ENCODE measurements at places on chromosomes 12 and 14.

DNA sequence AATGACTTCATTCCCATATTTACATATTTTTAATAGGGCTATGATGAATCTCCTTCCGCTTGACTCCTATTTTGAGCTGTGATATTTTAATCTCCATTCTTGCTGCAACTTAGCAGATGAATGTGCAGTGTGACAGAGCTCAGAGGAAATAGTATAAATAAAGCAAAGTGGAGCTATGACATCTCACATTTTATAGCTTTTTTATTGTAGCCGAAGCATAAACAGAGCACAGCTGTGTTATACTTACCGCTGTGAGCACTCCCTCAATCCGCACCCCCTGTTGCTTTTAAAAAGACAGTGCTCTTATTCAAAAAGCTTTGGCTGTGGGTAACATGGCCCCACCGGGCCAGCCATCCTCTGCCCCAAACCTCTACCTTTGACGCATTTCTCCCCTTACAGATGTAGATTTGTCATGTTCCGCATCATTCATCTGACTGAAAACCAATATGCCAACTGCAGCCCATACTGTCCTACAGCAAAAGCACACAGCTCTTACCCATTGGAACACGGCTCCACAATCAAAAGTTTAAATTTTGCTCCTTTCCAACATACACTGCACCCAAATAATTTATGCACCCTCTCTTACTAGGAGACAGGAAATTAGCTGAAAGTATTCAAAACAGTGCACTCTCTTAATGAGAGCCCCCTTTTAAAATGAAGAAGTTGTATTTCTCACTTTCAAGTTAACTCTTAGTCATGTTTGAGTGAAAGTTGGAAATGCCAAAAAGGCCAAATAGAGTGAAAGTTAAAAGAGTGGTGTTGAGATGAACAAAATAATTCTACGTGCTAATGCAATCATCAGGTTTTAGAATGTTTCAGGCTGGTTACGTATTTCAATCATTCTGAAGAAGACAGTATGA, 429.3 kb upstream of the SOX5 start:
- H3K36me3 ChIP-seq: 0 out of 2 replicates have a peak, but pooled peaks cover 5% of the 10 kb centered on the region
- DNase-seq: no peak
- peaks cover 49% of the 10 kb centered on the region for H3K4me1 ChIP-seq
- peak overlapping the region; percentile 85 for H3K27ac ChIP-seq
- H3K27me3 ChIP-seq: no peaks in the 10 kb centered on the region
- peak overlapping the region; percentile 12 for H3K4me3 ChIP-seq

- no peak overlapping the region for H3K27ac ChIP-seq
- H3K4me1 ChIP-seq: peaks cover 6% of the 10 kb centered on the region
- H3K36me3 ChIP-seq: peaks cover 7% of the 10 kb centered on the region
- H3K4me3 ChIP-seq: no peak overlapping the region
Measured at GRCh38 chr12:75784591-75784990, 247.0 kb downstream of the PHLDA1 start.

DNA sequence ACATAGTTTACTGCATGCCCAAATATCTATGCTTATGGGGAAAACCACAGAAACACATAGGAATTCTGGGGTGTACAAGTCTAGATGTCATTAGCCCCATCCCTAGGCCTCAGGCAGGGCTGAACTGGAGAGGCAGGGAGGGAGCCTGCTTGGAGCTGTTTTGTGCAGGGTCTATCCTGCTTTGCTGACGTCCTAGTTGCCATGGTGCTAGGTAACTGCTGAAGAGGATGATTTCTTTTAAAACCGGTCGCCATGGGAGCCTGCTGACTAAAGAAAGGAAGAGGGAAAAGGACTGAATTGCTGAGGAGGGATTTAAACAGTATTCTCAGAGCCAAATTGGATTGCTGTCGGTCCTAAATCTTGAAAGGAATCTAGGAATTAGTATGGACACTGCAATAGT, 10.7 kb downstream of the GPR19 start:
- H3K4me3 ChIP-seq: peak overlapping the region; percentile 30
- DNase-seq: peak; percentile 53
- H3K27me3 ChIP-seq: peaks cover 21% of the 10 kb centered on the region
- no peaks in the 10 kb centered on the region for H3K36me3 ChIP-seq
- peaks cover 34% of the 10 kb centered on the region for H3K4me1 ChIP-seq
- H3K27ac ChIP-seq: peak overlapping the region; percentile 91

- peak overlapping the region; percentile 98 for H3K27ac ChIP-seq
- peaks cover 32% of the 10 kb centered on the region for H3K4me1 ChIP-seq
- DNase-seq: no peak
- H3K36me3 ChIP-seq: peaks cover 11% of the 10 kb centered on the region
- peak overlapping the region; percentile 43 for H3K4me3 ChIP-seq
Measured at GRCh38 chr14:24093207-24093900, 757 bp upstream of the PCK2 start.

GRCh38 chr14:103056322-103057027, 874 bp downstream of the CDC42BPB start:
- H3K27me3 ChIP-seq: no peaks in the 10 kb centered on the region
- H3K36me3 ChIP-seq: no peaks in the 10 kb centered on the region
- peaks cover 29% of the 10 kb centered on the region for H3K4me1 ChIP-seq
- peak overlapping the region; percentile 84 for H3K4me3 ChIP-seq

All from WTC11 (cell line).